ENCODE measurements at places on chromosomes 1 and 21.
A peak's percentile ranks its signal among the peaks of the same experiment; 100 is the strongest.

DNA sequence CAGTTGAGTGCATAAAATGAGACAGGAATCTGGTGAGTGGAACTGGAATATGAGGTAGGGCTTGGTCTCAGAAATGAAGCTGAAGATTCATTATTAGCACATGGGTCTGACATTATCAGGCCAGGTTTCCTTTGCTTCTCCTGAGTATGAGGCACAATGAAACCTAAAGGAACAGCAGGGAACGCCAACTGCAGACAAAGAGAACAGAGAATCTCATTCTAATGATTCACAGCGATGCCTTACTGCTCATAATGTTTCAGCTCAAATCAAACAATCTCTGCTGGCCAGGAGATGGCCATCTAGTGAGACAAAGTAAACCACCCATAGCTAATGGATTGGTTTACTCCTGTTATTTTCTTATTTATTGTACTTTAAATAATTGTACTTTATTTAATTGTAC, 133.5 kb downstream of the C1orf21 start:
- no peak for DNase-seq

DNA sequence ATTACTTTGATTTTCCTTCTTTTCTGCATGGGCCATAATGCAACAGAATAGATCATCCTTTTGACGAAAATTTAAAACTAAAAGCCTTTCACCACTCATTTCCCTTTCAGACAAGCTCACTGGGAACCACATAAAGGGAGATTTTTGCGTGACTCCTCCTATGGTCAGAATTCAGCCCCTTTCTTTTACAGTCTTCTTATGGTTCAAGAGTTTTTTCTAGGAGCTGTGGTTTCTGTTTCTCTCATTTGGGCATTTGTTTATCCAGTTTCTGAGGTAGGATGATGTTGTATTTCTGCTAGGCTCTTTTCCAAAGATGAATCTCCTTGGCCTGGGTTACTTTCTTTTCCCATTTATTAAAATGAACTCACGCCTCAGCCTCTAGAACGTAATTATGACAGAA, 16.9 kb downstream of the RGS1 start:
- DNase-seq: no peak

GRCh38 chr1:11337580-11338073, 64.6 kb downstream of the UBIAD1 start:
- no peak for DNase-seq

DNA sequence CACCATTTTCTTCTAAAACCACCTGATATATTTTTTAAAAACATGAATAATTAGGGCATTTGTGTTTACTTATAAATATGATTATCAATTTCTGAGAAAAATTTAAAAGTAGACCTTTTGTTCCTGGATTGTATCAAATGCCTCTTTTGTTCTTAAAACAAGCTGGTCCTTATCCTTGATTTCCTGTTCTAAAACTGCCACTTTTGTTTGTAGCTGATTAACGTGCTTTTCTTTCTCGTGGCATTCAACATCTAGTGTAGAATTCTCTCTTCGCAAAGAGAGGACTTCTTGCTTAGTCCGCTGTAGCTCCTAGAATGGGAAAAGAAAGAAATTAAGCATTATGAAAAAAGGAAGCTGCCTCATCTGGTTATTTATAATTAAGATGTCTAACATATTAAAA, 25.0 kb downstream of the SASS6 start:
- no peak for DNase-seq

DNA sequence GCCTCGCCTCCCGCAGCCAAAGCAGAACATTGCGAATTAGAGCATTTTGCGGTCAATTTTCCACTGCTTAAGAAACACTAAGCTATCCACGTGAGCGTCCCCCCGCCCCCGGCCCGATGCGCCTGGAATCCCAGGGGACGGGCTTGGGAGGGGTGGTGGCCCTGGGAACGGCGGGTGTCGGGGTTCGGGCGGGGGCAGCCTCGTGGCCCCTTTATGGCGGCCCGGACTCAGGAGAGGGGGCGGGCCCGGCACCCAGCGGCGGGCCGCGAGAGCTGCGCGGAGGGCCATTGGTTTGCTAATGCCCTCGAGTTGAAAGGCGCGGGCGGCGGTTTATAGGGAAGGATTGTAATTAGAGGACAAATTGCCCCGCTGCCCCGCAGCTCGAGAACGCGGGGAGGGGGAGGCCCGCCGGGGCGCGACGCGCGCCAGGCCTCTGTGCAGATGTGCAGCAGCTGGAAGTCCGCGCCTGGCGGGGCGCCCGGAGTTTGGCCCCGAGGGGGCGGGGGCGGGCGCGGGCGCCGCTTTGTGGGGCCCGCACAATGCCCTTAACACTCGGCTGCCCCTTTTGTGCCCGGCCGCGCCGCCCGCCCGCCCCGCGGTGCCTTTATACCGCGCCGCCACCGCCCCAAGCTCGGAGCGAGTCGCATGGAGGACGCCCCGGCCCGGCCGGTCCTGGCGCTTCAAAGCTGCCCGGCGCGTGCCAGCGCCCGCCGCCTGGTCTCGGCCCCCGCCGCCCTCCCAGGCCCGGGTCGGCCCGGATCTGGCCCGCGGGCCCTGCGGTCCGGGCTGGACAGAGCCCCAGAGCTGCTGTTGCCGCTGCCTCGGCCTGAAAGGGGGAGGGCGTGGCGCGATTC, 1.9 kb upstream of the HES3 start:
- DNase-seq: peak; percentile 28

GRCh38 chr1:70528590-70529333, 117.7 kb downstream of the CTH start:
- DNase-seq: no peak

DNA sequence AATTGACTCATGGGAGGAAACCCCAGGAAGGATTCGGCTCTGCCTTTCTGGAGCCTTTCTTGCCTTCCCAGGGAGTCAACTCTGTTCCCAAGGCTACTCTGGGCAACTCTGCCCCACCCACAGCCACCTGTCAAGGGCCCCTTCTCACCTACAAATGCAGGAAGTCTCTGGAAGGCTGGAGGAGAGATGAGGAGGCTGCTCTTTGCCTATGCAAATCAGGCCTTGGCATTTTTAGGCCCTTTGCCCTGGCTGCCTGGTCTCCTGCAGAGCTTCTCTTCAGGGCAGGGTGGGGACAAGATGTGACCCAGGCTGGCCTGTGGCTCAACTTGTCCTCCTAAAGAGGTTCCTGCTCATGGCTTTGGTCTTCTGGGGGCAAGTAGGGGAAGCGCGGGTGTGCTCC, 5.4 kb downstream of the SLC6A9 start:
- DNase-seq: no peak

DNA sequence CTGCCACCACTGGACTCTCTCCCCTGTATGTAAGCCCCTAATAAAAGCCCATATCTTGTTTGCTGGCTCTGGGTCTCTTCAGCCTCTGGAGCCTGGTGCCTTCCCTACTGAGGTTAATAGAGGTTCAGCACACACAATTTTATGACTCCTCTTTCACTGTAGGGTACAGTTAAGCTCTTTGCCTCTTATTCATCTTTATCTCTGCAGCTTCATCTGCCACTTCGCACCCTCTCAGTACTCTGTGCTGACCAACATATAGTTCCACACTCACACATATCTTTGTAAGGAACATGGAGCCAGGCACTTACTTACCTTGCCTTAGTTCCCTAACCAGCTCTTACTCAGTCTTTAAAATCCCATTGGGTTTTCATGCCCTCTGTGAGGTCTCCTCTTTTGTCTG, 4.5 kb downstream of the BTBD8 start:
- no peak for DNase-seq

GRCh38 chr1:145855426-145855948, 3.4 kb downstream of the PIAS3 start:
- DNase-seq: no peak

DNA sequence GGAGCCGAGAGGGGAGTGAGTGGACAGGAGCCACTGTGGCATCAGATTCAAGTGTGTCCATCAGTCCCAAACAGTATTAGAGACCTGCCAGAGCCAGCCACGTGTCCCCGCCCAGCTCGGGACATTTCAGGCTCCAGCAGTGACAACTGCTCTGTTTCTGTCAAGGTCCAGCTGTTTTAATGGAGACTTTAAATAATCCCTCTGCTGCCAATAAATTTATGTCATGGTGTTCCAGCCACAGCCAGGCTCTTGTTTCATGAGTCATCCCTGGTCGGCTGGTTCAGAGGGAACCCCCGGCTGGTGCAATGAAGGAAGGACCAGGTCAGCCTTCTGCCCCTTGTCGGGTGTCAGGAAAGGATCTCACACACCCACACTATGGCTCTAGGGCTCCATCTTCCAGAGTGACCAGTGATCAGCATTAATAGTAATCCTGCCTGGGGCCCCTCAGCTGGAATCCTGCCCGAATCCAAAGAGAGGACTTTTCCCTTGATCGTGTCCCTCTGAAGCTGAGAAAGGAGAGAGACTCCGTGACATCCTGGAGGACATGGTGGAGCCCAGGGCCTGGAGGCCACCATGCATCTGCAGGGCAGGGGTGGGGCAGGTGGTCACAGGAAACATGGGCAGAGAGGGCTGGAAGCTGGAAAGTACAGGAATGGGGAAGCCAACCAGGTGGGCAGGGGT, 197.3 kb downstream of the MATN1 start:
- no peak for DNase-seq

- DNase-seq: no peak
Measured at GRCh38 chr1:222792744-222793143, 22.1 kb upstream of the DISP1 start.

DNA sequence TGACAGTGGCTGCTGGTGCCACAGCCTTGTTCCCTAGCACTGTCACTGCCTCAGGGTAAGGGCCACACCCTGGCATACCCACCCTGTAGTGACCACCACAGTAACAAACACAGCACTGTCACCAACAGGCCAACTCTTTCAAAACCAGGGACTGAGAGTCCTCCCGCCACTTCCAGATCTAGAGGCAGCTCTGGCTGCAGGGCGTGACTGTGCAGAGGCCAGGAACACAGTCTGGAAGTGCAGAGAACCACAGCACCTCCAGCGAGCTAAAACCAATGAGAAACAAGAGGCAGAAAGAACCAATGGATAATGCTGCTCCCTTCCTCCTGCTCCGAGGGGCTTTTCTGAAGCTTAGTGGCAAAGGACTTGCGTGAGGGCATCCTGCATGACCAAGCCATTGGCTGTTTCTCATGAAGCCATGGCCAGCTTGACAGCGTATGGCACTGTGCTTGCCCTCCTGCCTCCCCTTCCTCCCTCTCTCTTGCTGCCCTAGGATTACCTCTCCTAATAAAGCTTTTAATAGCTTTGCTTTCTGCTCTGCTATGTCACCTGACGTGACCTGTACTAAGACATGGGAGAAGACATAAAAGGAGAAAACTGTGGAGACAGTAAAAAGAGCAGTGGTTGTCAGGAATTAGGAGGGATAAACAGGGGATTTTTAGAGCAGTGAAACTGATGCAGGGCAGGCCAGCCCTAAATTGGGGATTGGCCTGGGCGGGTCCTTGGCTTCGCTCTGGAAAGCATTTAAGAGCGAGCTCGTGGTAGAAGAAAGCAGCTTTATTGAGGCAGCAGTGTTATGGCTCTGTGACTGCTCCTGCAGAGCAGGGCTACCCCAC, 7.2 kb downstream of the PARP1 start:
- no peak for DNase-seq

DNA sequence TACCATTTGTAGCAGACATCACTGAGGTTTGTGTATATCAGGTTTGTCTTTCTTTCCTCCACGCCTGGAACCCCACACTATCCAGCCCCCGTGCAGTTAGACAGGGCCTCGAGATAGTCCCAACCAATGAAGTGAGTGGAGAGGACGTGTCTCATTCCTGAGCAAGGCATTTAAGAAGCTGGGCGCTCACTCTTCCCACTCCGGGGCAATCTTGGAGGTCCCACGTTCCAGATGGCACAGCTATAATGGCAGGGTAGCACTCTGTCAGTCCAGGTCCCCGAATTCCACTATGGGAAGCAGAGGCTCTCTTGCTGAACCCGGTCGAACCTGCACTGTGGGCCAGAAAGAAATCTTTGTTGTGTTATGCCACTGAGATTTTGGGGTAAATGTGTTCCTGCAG, 57.3 kb upstream of the CSF3R start:
- no peak for DNase-seq

GRCh38 chr21:35096959-35097358, 47.9 kb upstream of the RUNX1 start:
- DNase-seq: no peak

- DNase-seq: no peak
Measured at GRCh38 chr1:54649130-54649898, 7.7 kb downstream of the MROH7 start.

DNA sequence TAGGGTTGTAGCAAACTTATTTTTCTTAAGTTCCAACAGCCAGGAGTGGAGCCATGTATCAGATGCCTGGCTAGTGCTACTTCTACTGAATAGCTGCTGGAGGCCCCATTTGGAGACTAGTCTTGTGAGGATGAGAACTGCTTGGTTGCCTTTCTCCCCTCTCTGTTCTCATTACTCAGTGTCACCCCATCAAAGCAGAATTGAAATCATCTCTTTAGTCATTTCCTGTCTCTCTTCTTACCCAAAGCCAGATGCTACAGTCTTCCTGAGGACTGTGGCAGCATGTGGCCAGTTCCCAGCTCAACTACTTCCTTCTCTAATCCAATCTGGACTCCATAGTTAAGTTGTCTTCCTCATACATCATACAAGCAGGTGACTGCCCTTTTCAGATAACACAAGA, 197.5 kb downstream of the BRINP2 start:
- no peak for DNase-seq

GRCh38 chr1:184941735-184942134, 32.6 kb downstream of the NIBAN1 start:
- no peak for DNase-seq

DNA sequence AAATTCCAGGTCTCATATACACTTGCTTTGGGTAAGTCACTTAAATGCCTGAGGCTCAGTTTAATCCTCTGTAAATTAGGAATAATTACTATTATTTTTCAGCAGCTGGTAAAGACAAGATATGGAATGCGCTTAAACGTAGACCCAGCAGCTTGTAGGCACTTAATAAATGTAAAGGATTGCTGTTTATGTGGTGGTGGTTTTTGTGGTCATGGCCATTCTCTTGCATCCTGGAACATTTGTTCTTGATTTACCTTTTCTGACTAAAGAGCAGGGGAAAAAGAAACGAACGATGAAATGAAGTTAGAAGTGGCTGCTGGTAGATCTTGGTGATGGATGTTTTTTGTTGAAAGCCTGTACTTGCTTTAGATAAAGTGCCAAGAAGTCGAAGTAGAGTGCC, 195.0 kb upstream of the FOXD3 start:
- no peak for DNase-seq

DNA sequence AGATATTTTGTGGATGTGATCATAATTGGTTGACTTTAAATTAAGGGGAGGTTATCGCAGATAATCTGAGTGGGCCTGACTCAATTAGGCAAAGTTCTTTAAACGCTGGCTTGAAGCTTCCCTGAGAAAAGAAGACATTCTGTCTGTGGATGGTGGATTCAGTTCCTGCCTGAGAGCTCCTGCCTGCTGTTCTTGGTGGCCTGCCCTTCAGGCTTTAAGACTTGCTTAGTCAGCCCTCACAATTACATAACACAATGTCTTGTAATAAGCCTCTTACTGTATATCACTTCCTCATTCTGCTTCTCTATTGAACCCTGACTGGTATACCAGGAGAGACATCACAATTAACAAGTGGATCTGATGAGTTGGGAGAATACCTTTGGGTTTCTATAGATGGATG, 50.2 kb downstream of the KCNJ6 start:
- DNase-seq: no peak
